ENCODE measurements at places on chromosomes 7 and 10.

DNA sequence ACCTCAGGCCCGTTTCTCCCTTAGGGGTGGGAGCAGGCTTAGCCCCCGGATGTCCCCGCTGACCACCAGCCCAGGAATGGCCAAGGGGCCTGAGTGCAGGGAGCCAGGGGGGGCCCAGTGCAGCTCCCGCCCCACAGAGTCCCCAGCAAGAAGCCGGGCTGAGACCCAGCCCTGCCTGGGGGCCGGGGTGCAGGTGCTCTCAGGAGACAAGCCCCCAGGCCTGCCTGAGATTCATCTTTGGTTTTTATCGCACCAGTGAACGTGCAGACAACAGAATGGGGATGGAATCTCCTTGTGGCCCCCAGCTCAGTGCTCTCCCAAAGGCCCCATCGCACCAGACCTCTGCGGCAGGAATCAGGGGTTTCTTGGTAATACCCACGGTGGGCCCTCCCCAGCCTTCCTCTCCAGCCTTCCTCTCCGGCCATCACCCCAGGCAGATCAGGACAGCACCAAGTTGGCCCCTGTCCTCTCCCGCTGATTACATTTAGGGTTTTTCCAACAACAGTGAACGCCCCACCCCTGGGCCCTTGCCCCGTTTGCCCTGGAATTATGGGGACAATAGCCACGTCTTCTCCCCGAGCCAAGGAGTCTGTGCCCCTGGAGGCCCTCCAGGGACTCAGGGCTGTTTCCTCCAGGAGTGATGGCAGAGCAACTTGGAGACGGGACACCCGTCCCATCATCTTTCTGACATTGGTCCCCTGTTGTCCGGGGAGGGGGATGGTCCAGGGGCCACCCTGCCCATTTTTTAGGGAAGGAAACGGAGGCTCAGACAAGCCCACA, 22.4 kb downstream of the ADAP1 start:
- no peaks in the 10 kb centered on the region for H3K4me1 ChIP-seq
- no peaks in the 10 kb centered on the region for H3K36me3 ChIP-seq
- H3K27ac ChIP-seq: no peak overlapping the region
- DNase-seq: no peak
- no peaks in the 10 kb centered on the region for H3K27me3 ChIP-seq
- H3K4me3 ChIP-seq: no peak overlapping the region

- H3K36me3 ChIP-seq: peaks cover 17% of the 10 kb centered on the region
- H3K4me1 ChIP-seq: peaks cover 75% of the 10 kb centered on the region
- no peak for DNase-seq
- no peak overlapping the region for H3K4me3 ChIP-seq
- H3K27me3 ChIP-seq: no peaks in the 10 kb centered on the region
These were observed 21.1 kb downstream of the FAM53B start for GRCh38 chr10:124722798-124723783.

- H3K4me3 ChIP-seq: no peak overlapping the region
- no peak overlapping the region for H3K27ac ChIP-seq
These were observed 18.5 kb downstream of the RAMP3 start for GRCh38 chr7:45176091-45176490.

DNA sequence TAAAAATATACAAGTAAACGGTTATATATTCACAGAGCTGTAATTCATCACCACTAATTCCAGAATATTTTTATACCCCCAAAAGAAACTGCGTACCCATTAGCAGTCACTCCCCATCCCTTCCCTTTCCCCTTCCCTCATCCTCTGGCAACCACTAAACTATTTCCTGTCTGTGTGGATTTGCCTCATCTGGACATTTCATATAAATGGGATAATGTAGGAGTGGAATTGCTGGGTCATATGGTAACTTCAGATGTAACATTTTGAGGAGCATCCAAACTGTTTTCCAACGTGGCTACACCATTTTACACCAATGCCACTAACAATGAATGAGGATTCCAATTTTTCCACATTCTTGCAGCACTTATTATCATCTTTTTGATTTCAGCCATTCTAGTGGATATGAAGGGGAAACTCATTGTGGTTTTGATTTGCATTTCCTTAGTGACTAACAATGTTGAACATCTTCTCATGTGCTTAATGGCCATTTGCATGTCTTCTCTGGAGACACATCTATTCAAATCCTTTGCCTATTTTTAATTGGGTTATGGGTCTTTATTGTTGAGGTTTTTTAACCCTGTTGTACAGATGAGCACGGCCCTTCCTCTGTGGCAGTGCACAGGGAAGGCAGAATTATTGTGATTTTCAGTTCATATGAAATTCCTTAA, 79.2 kb downstream of the RBM20 start:
- no peak overlapping the region for H3K4me3 ChIP-seq
- H3K36me3 ChIP-seq: no peaks in the 10 kb centered on the region
- no peak overlapping the region for H3K27ac ChIP-seq
- H3K4me1 ChIP-seq: no peaks in the 10 kb centered on the region

GRCh38 chr7:157575777-157576176, 239.0 kb downstream of the DNAJB6 start:
- no peak overlapping the region for H3K27ac ChIP-seq
- H3K4me3 ChIP-seq: no peak overlapping the region
- peaks cover 55% of the 10 kb centered on the region for H3K27me3 ChIP-seq
- H3K4me1 ChIP-seq: peaks cover 7% of the 10 kb centered on the region

DNA sequence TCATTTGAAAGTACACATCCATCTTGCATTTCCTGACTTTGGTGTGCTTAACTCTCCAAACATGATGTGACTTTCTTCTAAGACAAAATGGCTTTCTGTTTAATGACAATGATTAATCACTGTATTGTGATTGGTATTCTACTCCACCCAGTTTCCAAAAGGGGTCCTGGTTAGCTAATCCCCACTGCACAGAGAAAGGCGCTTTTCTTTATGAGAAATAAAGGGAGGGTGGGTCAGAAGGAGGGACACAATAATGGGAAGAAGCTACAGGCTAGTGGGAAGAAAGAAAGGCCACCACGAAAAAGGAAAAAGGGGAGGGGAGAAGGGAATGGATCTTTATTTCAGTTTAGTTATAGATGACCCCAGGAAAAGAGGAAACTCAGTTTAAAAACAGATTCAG, 69.2 kb downstream of the PRTFDC1 start:
- peaks cover 3% of the 10 kb centered on the region for H3K4me1 ChIP-seq
- no peak overlapping the region for H3K4me3 ChIP-seq
- H3K36me3 ChIP-seq: no peaks in the 10 kb centered on the region
- H3K27ac ChIP-seq: no peak overlapping the region
- peak; percentile 37 for DNase-seq

DNA sequence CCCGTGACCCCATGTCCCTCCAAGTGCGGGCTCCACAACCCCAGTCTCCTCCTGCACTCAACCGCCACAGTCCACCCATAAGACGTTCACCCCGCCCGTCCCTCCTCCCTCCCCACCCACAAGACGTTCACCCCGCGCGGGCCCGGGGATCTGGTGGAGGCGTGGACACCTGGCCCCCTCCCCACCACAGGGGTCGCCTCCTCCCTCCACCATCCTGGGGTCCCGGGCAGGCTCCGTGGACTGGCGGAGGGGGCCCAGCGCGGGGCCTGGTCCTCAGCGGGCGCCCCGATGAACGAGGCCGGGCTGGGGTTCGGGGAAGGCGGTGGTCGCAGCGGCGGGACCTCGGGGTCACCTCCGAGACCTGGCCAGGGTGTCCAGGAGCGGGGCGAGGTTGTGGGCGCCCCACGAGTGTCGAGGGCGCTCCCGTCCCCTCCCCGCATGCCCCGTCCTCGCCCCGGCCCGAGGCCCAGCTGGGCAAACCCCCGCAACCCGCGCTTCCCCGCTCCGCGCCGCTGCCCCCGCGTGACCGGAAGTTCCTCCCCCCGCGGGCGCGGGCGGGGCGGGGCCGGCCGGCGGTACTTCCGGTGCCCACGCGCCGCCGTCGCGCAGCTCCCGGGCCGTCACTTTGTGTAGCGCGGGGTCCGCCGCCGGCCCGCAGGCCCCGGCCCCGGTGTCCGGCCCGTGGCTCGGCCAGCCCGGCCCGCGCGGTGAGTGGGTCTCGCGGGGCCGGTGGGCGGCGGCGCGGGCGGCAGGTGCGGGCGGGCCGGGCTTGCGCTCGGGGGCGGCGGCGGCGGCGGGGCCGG, at the start of gene ZNF316:
Gene ZNF316, plus strand, starts transcription at position 578 of the 803 bp plus-strand sequence. CDS start 5,092 bp downstream, outside the sequence.
- peak; percentile 49 for DNase-seq
- peaks cover 31% of the 10 kb centered on the region for H3K4me1 ChIP-seq

DNA sequence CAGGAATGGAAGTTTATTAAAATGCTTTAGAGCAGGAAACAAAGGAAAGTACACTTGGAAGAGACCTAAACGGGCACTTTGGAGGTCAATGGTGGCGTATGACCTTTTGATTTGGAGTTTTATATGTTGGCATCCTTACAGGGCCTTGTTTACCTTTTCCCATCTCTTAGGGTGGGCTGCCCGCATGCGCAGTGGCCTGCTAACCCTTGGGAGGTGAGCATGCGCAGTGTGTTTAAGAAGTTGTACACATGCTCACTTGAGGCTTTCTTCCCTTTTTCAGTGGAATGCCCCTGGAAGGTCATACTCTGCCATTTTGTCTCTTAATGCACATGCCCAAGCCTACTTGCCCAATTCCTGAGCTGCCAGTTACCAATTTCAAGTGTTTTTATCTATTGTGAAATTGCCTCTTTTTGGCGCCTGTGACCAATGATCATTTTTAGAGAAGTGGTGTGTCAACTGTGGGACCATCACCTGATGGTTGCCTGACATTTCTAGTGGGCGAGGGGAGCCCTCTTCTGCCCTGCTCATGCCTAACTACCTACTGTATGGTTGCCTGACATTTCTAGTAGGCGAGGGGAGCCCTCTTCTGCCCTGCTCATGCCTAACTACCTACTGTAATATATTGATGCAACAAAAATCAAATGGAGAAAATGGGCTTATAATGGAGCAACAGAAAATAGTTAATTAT, 138.0 kb downstream of the PPP1R9A start:
- no peak overlapping the region for H3K4me3 ChIP-seq
- peak; percentile 60 for DNase-seq
- no peaks in the 10 kb centered on the region for H3K27me3 ChIP-seq
- H3K4me1 ChIP-seq: no peaks in the 10 kb centered on the region
- H3K36me3 ChIP-seq: no peaks in the 10 kb centered on the region

- no peaks in the 10 kb centered on the region for H3K36me3 ChIP-seq
- peaks cover 5% of the 10 kb centered on the region for H3K4me1 ChIP-seq
- no peak overlapping the region for H3K4me3 ChIP-seq
- H3K27me3 ChIP-seq: peaks cover 11% of the 10 kb centered on the region
These were observed 192.8 kb upstream of the ZMIZ1 start for GRCh38 chr10:78875932-78876331.

- H3K36me3 ChIP-seq: no peaks in the 10 kb centered on the region
- H3K27me3 ChIP-seq: no peaks in the 10 kb centered on the region
- no peaks in the 10 kb centered on the region for H3K4me1 ChIP-seq
- DNase-seq: no peak
These were observed 1183.4 kb upstream of the AUTS2 start for GRCh38 chr7:68414631-68415425.
